ENCODE measurements at places on chromosomes 3 and 15.

GRCh38 chr3:11306817-11307589 is 34.8 kb downstream of the ATG7 start:
- DNase-seq, result peak; percentile 74

GRCh38 chr3:145182196-145182911 is 978.6 kb downstream of the PLOD2 start:
- no peak for DNase-seq

DNA sequence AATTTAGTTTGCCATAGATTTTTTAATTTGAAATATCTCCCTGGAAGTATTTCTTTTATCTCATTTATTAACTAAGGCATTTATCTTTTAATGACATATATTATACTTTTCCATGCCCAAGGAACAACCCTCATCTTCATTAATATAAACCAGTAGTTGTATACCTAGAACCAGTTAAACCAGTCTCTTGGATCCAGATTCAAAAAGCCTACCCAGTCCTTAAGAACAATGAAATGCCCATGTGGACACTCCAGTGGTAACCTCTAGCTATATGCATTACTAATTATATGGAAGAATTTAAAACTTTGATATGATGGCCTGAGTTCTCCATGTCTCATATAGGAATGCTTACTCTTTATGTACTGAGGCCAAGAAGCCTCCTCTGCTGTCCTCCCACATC is 4.8 kb downstream of the SIDT1 start:
- no peak for DNase-seq

GRCh38 chr3:14784087-14784681 is 34.6 kb upstream of the FGD5 start:
- no peak for DNase-seq

- DNase-seq, result no peak
Observed at GRCh38 chr15:74129586-74130154, 716 bp upstream of the ISLR2 start.

DNA sequence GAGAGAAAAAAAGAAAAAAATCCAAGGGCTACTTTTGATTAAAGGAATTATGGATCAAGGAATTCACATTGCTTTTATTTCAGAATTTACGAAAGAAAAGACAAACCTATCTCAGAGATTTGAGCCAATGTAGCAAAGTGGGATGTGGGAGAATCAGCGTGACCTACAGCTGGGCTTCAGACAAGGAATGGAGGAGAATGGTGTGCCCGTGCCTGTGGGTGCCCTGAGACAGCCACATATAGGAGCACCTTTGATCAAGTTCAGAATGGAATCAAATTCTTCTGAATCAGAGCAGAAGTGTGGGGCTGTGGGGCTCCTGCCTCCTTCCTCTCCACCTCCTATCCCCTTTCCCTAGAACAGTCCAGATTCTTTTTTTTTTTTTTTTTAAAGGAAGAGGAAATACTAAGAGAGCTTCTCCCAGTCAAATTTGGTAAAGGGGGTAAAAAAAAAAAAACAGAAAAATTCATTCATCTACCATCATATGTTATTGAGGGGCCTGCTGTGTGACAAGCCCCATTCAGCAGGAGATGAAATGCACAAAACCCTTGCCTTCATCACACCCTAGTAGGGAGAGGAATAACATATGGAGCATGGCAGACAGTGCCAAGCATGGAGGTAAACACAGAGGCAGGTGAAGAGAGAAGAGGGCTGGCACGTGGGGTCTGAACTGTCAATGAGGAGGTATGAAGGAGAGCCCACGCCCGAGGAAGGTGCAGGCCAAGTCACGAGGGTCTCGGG is 25.0 kb upstream of the MUSTN1 start:
- no peak for DNase-seq

- DNase-seq, result no peak
Observed at GRCh38 chr3:55269096-55269495, 218.0 kb downstream of the WNT5A start.

- no peak for DNase-seq
Observed at GRCh38 chr3:180680097-180680430, 775 bp upstream of the CCDC39 start.

DNA sequence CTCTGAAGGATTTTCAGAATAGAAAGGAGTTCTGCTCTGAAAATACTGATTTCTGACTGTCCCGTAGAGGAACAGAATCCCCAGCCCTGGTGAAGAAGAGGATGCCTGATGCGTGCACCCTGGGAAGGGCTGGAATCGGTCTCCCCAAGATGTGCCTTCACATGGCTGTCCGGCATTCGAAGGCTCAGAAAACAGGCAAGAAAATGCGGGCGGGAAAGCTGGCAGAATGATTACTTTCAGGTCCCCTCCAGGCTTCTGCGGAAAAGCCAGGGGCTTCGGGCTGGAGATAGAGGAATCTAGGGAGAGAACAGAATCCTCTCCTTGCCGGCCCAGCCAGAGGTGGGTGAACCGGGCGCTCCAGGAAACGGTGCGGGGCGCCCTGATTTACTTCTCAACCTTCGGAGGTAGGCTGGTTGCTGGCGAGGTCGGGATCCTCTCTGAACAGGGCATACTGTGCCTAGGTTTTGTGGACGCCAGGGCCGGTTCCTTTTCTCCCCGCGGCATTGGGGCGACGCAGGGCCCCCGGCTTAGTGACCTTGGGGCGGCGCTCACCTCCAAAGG is 2.5 kb downstream of the FOXL2NB start:
- no peak for DNase-seq

- DNase-seq, result no peak
Observed at GRCh38 chr15:90043530-90044010, 42.4 kb downstream of the ZNF710 start.

DNA sequence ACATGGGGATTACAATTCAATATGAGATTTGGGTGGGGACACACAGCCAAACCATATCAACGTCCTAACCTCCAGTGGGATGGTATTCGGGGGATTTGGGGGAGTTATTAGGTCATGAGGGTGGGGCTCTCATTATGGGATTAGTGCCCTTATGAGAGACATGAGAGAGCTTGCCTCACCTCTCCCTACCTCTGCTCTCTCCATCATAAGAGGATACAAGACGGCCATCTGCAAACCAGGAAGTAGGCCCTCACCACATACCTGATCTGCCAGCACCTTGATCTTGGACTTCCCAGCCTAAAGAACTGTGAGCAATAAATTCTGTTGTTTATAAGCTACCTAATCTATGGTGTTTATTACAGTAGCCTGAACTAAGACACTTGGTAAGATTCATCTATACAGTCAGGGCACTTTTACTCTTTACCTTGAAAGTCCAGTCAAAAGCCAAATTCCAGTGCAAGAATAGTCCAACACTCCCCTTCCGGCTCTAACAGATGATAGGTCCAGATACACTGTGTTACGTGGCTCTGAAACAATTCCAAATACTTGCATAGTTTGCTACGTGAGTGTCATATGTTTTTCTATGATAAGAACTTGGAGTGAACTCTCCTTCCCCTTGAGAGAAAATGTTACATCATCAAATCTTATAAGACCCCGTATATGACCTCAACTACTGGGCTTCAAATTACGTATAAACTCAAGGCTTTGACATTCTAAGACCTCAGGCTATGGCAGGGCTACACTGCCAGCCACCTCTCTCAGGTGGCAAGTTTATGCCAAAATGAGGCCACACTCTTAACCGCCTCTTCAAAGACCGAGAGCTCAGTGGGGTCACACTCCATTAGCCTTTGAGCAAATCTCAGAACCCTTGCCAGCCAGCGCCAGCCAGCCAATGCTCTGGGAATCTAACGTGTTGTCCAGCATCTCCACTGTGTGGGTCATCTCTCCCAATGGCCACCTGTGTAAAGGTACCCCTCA is 129.9 kb downstream of the XXYLT1 start:
- DNase-seq, result peak; percentile 90

- DNase-seq, result peak; percentile 54
Observed at GRCh38 chr15:89419370-89419984, 76.9 kb downstream of the RHCG start.

GRCh38 chr3:127390365-127391025 is 102.6 kb upstream of the PRR20G start:
- DNase-seq, result no peak

GRCh38 chr3:159919873-159920272 is 68.8 kb upstream of the IL12A start:
- DNase-seq, result peak; percentile 51

- DNase-seq, result no peak
Observed at GRCh38 chr15:86833595-86833994, 753.9 kb downstream of the AGBL1 start.

DNA sequence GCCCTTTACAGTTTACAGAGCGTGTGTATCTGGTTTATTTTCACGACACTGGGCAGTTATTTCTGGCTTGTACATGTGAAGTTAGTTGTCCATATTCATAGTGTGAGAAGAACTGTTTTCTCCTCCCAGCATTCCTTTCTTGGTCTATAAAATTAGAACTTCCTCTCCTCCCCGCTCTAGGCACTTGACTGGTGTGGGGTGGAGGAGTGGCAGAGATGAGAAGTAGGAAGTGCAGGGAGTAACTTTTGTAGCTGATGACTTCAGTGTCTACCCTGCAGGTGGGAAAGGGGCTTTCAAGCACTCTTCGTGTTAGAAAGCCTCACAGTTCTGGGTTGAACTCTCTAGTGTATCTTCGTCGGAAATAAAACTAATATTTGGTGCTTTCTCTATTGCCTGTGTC is 13.4 kb downstream of the APOD start:
- DNase-seq, result no peak

DNA sequence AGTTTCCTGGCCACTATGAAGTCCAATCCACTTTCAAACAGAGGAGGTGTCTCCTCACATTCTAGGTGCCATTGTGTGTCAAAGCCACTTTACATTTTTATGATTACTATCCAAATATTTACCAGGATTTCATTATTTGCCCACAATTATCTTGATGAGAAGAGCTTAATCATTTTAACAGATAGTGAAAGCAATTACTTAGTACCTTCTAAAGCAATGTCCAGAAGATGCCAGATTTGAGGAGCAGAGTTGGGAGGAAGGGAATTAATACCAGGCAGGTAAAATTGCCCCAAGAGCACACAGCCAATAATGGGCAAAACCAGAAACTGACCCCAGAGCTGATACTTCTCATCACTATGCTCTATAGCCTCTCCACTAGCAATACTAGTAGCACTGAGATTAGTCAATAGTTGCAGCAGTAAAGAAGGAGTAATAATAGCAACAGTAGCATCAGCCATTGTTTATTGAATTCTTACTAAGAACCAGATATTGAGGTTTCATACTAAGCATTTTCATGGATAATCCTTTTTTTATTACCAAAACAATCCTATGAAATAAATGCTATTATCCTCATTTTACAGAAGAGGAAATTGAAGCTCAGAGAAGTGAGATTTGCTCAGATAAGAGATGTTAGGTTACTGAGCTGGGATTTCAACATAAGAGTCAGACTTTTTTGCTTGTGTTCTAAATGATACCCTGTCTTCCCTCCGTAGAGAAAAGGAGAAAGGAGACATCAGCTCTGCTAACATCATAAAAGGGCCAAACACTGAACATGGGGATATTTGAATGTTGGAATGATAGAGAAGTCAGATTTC is 509.3 kb upstream of the CFAP20DC start:
- no peak for DNase-seq

GRCh38 chr3:23455084-23455483 is 252.0 kb downstream of the UBE2E2 start:
- peak; percentile 75 for DNase-seq

DNA sequence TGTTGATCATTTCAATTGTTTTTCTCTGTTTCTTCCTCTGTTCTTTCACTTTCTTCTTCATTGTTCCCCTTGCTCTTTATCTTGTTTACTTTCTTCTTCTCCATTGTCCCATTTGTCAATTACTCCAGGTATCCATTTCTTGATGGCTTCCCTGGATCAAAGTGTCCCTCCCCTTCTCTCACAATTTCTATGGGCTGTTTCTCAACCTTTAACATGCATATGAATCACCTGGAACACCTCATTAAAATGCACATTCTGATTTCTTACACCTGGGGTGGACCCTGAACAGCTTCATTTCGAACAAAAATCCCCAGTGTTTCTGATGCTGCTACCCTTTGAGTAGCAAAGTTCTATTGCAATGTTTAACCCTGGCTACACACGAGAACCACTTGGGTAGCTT is 454.8 kb downstream of the EPHA6 start:
- DNase-seq, result no peak

GRCh38 chr3:26997226-26997625 is 372.0 kb downstream of the NEK10 start:
- no peak for DNase-seq

DNA sequence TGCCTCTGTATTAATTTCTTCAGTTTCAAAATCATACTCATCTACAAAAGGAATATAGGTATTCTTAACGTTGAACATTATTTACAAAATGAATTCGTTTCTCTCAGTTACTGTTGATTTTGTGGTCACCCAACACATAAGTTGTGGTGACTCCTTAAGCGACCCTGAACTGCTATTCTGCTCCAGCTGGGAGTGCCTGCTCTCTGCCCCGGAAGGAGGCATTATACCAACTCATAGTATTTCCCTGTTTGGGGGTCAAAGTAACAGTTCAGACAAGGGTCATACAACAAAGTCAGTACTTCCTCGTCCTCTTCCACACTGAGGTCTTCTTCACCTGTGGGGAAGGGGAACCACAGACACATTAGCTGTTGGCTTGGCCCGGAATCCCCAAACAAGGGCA is 75.7 kb upstream of the FAM3D start:
- DNase-seq, result no peak

DNA sequence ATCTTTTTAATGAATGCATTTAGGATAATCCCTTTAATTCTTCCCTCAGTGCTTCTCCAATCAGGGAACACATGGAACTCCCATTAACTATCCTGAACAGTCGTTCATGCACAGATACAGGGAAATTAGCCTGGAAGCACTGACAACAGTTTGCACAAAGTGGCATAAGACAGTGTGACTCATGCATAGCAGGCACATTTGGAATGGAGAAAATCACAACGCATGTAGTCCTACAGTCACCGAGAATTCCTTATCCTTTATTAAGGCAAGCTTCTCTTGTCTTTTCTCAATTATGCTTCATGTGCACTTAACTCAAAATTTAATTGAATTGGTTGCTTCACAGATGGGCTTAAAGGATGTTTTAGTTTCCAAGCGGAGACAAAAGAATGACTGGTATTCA is 155.0 kb upstream of the CRBN start:
- DNase-seq, result no peak

- no peak for DNase-seq
Observed at GRCh38 chr3:27641271-27641800, 80.8 kb downstream of the EOMES start.

- DNase-seq, result no peak
Observed at GRCh38 chr15:73395671-73396070, 26.9 kb upstream of the HCN4 start.

DNA sequence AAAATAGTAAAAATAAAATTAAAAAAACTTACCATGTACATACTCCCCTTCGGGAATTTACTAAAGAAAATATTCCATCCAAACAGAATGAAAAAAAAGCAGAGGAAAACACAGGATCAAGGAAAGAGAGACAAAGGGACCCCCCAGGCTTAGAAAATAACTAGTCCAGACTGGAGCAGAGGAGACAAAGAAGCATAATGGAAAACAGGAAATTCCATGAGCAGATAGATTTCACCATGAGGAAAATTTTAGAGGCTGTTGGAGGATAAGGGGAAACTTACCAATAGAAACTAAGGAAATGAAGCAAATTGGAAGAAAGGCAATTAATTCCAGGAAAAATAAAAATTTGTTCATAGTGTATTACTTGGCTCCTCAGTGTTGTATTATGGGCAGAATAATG is 36.7 kb downstream of the SLC27A2 start:
- DNase-seq, result no peak

All from NCI-H226 (cell line).